HuH-7 (cell line): ENCODE measurements at places on chromosomes 2 and 18.

DNA sequence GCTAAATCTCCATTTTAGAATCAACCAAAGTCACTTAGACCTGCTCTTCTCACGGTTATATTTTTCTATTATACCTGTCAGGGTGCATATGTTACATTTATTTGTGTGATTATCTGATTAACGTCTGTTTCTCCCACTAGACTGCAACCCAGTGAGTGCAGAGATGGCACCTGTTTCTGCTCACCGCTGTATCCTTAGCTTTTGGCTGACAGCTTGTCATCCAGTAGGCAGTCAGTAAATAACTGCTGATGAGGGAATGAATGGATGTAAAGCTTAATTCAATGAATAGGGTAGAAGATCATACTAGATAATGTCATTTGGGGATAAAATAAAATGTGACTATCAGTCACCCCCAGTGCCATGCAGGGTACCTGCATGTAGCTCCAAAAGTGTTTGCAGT, 6.9 kb upstream of the CHRNA1 start:
- no peak for DNase-seq

GRCh38 chr18:58132595-58133261, 88.7 kb downstream of the NEDD4L start:
- no peak for DNase-seq

DNA sequence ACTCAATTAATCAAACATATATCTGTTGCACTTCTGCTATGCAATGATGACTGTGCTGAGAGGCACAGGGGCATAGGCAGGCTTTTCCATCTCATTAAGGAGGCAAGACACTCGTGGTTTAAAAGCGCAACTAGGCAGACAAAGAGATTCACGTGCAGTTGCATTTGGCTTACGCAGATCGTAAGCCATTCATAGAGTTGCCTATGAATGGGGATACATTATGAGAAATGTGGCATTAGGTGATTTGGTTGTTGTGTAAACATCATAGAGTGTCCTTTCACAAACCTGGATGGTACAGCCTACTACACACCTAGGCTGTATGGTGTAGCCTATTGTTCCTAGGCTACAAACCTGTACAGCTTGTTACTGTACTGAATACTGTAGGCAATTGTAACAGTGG, 284.7 kb downstream of the DCC start:
- DNase-seq = no peak

- no peak for DNase-seq
These were observed 4.9 kb downstream of the GPR35 start for GRCh38 chr2:240629968-240630770.

GRCh38 chr2:235812185-235812665, 318.4 kb downstream of the AGAP1 start:
- DNase-seq = no peak

- no peak for DNase-seq
These were observed 104.5 kb downstream of the RBM43 start for GRCh38 chr2:151157000-151157735.

- peak; percentile 75 for DNase-seq
These were observed 2.3 kb downstream of the NEUROD1 start for GRCh38 chr2:181677912-181678586.

GRCh38 chr2:133943108-133943507, 310.8 kb upstream of the MGAT5 start:
- DNase-seq = no peak

DNA sequence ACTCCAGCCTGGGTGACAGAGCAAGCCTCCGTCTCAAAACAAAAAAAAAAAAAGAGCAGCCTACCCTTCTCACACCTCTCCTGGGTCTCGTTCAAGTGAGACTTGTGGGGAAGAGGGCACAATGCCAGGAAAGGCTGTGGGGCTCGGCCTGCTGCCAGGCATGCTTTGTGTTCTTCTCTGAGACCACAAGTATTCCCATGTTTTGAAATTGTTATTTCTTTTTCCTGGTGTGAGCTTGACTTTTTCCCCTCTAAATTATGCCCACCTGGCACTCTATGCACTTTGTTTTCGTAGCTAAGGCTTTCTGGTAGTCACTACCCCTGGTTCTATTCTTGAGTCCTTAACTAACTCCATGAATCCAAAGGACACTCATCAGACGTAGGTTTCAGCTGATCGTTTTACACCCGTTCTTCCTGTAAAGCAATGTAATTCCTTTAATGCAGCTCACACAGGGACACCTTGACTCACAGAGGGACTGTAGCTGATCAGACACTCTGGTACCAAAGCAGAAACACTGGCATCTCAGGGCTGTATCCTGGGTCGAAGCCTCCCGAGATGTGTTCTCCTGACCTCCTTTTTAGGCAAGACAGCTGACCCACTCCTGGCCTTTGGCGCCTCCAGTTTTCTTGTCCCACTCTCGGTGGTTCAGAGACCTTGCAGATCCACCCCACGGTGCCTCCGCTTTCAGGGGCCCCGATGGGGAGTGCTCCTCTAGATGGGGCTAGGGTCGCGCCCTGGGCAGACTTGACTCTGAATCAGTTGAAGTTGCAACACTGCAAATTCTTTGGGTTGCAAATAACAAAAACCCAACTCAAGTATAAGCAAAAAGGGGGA, 193.3 kb upstream of the AGAP1 start:
- no peak for DNase-seq

DNA sequence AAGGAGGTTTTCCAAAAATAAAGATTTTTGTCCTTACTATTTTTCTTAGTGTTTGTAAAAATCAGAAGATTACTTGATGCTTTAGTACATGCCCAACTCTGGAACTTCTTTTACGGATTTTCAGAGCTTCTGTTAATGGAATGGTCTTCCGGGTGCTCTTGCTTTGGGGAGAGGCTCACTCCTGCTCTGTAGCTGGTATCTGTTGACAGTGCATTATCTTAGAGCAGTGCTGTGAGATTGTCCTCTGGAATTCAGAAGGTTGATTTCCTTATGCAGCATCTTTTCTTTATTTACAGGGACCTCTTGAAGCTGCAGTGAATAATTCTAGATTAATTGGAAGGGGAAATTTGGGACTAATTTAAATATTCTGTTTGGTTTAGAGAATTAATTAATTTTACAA, 4.6 kb downstream of the MAPRE2 start:
- no peak for DNase-seq

DNA sequence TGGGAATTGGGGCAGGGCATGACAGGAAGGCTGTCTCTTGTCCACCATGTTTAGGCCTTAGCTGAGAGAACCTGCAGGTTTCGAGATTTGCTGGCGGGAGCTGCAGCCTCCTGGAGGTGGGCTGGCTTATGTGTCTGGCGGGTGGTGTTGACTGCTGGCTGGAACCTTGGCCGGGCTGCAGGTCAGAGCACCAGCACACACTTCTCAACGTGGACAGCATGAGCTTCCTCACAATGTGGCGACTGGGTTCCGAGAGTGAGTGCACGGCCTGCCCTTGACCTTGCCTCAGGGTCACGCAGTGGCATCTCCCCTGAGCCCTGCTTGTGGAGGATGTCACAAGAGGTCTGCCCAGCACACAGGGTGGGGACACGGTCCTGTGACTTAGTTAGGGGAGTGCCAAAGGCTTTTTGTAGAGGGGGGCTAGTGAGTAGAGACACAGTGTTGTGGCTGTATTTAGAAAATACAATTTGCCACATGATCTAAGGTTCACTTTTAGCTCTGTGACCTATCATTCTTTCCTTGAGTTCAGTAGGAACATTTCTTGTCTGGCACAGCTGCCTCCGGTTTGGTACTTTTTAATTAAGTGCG, 134.8 kb downstream of the SEPTIN10 start:
- DNase-seq = no peak

- DNase-seq = no peak
These were observed 230.3 kb upstream of the SLC14A2 start for GRCh38 chr18:45384962-45385315.

DNA sequence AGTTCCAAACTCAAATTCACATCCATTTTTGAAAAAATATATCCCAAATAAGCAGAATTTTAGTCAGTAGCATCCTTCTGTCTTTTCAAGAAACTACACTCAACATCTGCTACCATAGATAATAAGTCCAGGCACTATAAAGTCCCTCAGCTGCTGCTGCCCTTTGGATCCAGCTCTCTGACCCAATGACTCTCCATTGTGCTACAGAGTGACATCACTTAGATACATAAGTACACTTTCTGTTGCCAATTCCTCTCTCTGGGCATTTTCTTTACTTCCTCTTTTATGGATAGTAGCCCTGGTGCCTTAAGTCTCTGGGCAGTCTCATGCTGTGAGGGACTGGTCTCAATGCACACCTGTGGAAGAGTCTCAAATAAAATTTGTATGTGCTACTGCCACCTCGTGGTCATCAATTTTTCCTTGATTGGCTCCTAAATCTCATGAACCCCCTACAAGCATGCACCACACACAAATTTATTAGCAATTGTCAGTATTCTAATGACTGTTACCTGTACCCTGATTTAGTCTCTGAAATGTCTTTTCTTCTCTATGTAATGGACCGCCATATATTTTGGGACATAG, 219.2 kb downstream of the LRP1B start:
- no peak for DNase-seq

- no peak for DNase-seq
These were observed 672.7 kb downstream of the ZEB2 start for GRCh38 chr2:143847257-143847656.

- peak; percentile 26 for DNase-seq
These were observed 69.4 kb downstream of the XIRP2 start for GRCh38 chr2:166957686-166958085.

GRCh38 chr18:67425672-67426071, 90.8 kb downstream of the DSEL start:
- no peak for DNase-seq

GRCh38 chr2:114609801-114610200, 167.4 kb downstream of the DPP10 start:
- DNase-seq = no peak

- DNase-seq = no peak
These were observed 8.3 kb upstream of the KLHL30 start for GRCh38 chr2:238130111-238130695.
